ENCODE measurements at places on chromosomes 11 and 22.

DNA sequence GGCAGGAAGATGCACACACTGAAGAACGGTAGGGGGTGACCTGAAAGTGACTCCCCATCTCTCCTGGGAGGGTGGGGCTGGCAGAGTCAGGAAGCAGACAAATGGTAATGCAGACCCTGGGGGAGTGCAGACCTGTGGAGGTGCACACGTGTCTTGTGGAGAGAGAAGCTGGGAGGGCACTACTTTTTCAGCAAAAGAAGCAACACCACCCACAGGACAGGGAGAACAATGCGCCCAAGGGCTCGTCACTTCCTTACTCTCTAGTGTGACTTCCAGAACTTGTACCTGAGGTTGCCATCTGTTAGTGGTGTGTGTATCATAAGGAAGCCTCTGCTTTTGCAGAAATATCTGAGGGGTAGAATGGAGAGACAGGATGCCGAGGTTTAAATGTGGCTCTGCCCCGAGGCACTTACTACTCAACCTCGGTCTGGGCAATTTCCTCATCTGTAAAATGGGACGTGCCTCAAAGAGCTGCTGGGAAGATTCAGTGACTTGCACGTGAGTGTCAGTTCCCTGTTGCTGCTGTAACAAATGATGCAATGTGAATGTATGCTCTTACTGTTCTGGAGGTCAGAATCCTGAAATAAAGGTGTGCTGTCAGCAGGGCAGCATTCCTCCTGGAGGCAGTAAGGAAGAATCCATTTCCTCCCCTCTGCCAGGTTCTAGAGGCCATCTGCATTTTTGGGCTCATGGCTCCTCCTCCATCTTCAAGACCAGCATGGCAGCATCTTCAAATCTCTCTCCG lies 323.4 kb downstream of the SHANK2 start:
- no peak for DNase-seq

- DNase-seq: no peak
These were observed 829 bp upstream of the ZBED5 start for GRCh38 chr11:10858439-10859325.

DNA sequence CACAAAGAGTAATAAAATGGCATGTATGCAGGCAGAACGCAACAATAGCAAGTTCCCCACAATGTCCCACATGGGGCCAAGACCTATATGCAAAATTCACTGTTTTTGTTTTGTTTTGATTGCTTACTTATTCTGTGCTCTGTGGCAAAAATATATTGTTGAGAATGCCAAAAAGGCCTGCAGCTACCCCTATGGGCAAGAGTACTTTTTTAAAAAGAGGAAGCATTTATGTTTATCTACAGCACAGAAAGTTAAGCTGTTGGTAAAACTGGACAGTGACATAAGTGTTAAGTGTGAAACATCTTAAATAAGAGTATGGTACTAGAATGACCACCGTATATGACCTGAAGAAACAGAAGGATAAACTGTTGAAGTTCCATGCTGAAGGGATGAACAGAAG lies 301.9 kb upstream of the ZC3H12C start:
- no peak for DNase-seq

DNA sequence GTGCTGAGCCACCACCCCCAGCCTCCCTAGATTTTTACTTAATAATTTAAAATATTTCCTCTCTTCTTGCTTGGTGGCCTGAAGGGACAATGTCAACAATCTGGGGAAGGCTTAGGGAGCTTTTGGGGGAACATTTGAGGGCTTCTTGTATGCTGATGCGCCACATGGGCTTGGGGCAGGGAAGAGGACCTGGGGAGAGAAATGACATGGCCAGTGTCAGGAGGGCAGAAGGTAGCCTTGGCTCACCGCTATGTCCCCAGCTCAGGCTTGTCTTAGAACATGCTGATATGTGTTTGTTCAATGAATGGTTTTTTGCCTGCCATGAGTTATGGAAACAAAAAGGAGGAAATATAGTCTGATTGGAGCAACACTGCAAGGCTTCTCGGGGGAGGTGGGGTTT lies 51.6 kb downstream of the ST14 start:
- DNase-seq: peak; percentile 7

GRCh38 chr11:46718155-46719019 lies 626 bp upstream of the F2 start:
- DNase-seq: no peak

DNA sequence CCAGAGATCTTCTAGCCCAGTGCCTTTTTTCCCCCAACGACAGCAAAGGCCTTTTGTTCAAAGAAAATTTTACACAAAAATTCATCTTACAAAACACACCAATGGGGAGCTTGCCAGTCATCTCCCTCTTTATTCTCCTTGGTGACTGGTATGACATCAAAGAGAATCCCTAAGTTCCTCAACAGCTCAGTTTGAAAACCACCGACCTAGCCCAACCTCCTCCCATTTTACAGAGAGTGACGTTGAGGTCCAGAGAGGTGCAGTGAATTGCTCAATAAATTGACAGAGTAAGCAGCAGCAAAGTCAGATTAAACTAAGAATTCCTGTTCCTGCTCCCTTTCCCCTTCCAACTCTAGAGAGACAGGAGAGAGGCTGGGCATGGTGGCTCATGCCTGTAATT lies 7.8 kb downstream of the SLC43A3 start:
- DNase-seq: no peak

- no peak for DNase-seq
These were observed 65.6 kb downstream of the CECR2 start for GRCh38 chr22:17434856-17435255.

GRCh38 chr11:76236092-76236999 lies 30.0 kb upstream of the WNT11 start:
- DNase-seq: peak; percentile 83

GRCh38 chr11:60485987-60486386 lies 6.6 kb upstream of the MS4A12 start:
- no peak for DNase-seq

GRCh38 chr11:26043665-26044064 lies 288.3 kb upstream of the ANO3 start:
- DNase-seq: no peak

GRCh38 chr22:38531251-38531938 lies 25.3 kb upstream of the DDX17 start:
- DNase-seq: no peak

GRCh38 chr11:63502252-63502820 lies 3.5 kb upstream of the LGALS12 start:
- no peak for DNase-seq

DNA sequence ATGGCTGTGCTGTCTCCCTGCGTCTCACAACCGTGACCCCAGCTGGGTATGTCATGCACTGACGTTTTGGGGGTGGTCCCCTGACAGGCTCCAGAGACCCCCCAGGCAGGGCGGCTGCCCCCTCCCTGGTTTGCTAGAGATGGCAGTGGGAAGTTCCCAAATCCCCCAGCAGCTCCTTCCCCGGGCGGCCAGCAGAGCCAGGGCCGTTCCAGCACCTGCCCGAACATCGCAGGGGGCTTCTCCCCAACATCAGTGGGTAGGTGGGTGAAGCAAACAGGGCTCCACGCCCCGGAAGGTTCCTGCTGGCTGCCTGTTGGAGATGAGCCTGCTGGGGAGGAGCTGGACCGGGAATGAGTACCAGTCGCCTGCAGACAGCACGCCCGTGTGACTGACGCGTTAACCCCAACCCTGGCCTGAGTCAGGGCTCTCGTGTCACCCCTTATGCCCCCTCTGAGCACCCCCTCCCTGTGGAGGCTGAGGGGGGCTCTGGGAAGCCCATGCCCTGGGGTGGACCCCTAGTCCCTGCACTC lies 45.6 kb downstream of the GRAMD4 start:
- DNase-seq: no peak

DNA sequence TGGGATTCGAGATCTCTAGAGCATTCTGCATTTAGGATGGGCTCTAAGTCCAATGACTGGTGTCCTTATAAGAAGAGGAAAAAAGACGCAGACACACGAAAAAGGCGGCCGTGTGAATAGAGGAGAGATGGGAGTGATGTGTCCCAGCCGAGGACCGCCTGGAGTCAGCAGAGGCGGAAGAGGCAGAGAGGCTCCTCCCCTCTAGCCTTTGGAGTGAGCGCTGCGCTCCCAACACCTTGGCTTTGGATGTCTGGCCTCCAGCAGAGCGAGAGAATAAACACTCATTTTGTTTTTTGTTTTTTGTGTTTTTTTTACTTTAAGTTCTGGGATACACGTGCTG lies 83.0 kb upstream of the RTL6 start:
- DNase-seq: no peak

DNA sequence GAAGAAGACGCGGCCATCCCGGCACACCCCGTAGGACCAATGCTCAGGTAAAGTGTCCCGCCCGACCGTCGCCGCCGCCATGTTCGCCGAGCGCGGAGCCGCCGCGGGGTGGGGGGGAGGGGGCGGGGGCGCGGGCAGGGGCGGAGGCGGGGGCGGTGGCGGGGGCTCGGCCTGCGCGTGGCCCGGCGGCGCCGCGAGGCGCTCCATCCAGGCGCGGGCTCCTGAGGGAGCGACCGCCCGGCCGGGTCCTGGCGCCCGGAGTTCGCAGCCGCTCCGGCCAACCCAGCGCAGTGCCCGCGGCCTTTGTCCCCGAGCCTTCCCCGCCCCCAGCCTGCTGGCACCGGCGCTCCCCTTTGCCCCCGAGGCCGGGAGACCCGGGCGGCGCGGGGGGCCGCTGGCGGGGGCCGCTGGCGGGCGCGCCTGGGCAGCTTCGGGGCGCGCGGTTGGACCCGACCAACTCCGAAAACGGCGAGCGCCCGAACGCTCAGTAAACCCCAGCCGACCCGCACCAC lies at the start of gene PLEKHA7:
Gene PLEKHA7, minus strand, starts transcription at position 94 of the 512 bp plus-strand sequence. Its CDS starts 13 bp downstream, at position 81.
- DNase-seq: no peak

Measured in activated CD8-positive, alpha-beta memory T cell treated with anti-CD3 and anti-CD28 coated beads, Interleukin-2, amount 50 U/mL, for 48 hours (primary cell).